ENCODE measurements at places on chromosomes 2 and 18.

- DNase-seq, result no peak
These were observed 28.5 kb downstream of the MBP start for GRCh38 chr18:77103991-77104531.

DNA sequence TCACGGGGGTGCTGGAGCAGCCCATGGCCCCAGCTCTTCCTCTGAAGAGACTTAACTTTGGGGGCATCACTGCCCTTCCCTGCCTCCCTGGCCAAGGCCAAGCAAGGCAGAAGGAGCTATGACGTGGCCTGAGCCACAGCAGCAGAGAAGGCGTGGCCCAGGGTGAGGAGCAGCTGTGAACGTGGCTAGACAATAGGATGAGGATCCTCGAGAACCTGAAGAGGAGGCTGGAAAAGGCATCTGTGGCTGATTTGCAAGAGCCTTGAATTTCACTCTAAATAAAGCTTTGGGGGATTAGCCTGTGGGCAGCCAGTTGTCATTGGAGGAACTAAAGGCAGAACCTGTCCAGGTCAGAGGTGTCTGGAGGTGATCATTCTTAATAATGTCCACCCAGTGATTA, 652.9 kb upstream of the ID2 start:
- no peak for DNase-seq

- DNase-seq, result no peak
These were observed 117.9 kb upstream of the NETO1 start for GRCh38 chr18:72985686-72986085.

DNA sequence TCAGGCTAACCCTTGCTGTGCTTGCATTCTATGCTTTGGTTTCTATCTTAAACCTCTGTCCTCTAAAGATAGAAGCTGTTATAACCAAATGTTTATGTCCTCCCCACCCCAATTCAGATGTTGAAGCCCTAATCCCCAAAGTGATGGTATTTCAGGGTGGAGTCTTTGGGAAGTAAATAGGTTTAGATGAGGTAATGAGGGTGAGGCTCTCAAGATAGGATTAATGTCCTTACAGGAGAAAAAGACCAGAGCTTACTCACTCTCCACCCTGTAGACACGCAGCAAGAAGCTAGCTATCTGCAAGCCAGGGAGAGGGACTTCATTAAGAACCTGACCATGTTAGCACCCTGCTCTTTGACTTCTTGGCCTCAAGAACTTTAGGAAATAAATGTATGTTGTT, 362.5 kb downstream of the ERBB4 start:
- no peak for DNase-seq

DNA sequence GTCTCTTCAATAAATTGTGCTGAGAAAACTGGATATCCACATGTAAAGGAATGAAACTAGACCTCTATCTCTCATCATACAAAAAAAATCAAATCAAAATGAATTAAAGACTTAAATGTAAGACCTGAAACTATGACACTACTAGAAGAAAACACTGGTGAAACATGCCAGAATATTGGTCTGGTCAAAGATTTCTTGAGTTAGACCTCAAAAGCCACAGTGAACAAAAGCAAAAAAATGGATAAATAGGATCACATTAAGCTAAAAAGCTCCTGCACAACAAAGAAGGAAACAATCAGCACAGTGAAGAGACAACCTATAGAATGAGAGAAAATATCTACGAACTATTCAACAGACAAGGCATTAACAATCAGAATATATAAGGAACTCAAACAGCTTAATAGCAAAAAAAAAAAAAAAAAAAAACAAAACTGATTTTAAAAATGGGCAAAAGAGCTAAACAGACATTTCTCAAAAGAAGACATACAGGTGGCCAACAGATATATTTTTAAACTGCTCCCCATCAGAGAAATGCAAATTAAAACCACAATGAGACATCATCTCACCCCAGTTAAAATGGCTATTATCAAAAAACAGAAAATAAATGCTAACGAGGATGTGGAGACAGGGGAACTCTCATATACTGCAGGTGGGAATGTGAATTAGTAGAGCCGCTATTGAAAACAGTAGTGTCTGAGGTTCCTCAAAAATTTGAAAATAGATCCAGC, 66.3 kb downstream of the NCKAP1 start:
- no peak for DNase-seq

- no peak for DNase-seq
These were observed 5.3 kb downstream of the LHCGR start for GRCh38 chr2:48750128-48750739.

DNA sequence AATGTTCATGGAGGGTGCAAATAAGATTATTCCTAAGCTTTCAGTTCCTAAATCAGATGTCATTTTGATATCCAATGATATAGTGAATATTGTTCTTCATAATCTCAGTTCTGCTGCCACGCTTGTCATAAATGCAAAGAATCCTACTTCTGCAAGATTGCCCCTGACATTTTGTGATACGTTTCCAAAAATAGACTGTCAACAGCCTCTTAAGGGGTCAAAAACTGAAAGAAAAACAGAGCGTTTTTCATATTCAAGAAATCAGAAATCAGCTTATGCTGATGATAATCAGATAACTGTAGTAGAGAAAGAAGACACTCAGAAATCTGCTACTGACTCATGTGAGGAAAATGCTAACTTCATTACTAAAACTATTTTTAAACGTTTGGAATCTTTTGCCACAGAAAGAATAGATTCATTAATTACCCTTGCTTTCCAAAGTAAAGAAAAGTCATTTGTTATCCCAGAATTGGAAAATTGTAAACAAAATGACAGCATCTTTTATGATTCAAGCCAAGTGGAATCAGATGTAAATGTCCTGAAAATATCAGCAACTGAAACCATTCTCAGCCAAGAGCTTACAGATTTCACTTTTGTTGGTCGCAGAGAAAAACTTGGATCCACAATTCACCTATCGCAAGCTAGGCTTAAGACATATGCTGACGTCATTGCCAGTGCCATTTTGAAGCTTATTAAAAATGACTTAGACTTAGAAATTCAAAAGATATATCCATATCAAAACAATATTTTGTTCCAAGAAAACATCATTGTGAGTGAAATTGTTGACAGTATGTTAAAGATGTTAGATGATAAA, 55.1 kb downstream of the FSIP2 start:
- no peak for DNase-seq

GRCh38 chr2:145303536-145303935, 783.6 kb upstream of the ZEB2 start:
- no peak for DNase-seq

DNA sequence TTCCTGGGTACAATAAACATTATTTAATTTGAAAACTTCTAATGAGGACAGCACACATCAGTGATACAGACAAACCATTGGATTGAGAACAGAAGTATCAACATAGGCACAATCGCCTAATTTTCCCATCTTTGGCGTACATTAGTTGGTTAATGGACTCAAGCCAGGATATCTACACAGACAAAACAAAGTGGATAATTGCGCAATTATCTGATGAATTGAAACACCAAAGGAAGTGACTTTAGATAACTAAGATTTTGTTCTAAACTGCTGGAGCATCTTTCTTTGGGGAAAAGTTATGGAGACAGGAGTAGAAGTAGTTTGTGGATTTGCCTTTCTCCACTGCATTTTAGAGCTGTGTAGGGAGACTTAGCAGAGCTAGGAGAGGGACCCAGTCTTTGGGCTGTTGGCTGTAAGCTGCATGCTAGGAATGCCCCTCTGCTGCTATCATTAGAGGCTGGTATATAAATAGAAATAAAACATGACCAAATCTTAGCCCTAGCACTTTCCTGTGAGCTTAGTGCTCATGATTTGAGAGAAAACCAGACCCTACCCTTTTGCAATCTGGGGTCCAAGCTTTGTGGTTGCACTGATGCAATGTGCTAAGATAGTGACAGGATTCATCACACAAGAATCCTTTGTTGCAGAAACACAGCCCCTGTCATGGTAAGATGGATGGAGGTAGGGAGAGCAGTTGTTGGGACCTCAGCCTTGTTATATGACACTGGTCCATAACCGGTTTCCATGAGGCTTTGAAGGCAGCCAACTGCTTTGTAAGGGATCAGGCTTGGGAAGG, 264.5 kb upstream of the PIK3C3 start:
- DNase-seq, result no peak

DNA sequence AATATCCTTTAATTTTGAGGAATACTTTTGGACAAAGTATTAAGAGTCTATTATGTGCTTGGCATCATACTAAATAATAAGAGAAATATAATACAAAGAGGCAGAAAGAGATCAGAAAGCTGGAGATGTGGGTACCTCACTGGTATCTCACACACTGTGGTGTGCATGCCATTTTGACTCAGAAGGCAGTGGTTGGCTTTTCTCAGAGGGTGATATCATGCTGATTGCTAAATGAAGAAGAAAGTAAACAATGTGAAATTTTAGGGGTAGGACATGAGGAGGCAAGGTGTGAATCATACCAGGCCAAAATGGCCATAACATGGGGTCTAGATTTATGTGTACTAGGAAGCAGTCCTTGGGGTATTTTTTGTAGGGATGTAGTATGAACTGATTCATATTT, 16.6 kb upstream of the SPOPL start:
- peak; percentile 11 for DNase-seq

DNA sequence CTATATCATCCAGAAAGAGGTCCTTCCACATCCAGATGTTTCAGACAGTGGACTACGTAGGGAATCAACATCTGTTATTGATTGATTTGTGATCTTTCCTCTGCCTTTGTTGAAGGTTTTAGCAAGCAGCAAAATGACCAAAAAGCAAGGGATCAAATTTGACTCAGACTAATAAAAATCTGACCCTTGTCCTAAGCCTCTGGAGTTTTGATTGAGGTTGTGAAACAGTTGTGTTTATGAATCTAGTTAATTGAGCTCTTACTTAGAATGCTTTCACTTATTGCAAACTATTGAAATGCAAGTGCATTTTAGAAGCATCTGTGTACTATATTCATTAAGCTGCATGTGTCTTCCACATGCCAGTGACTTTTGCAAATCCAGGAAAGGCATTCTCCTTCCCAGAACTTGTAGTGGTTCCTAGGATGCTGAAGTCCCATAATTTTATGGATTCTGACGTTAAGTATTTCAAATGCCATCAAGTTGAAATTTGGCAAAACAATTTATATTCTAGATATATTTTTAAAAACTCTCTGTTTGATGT, 116.0 kb downstream of the MTX2 start:
- no peak for DNase-seq

- DNase-seq, result no peak
These were observed 54.2 kb downstream of the AKAIN1 start for GRCh38 chr18:5142859-5143258.

DNA sequence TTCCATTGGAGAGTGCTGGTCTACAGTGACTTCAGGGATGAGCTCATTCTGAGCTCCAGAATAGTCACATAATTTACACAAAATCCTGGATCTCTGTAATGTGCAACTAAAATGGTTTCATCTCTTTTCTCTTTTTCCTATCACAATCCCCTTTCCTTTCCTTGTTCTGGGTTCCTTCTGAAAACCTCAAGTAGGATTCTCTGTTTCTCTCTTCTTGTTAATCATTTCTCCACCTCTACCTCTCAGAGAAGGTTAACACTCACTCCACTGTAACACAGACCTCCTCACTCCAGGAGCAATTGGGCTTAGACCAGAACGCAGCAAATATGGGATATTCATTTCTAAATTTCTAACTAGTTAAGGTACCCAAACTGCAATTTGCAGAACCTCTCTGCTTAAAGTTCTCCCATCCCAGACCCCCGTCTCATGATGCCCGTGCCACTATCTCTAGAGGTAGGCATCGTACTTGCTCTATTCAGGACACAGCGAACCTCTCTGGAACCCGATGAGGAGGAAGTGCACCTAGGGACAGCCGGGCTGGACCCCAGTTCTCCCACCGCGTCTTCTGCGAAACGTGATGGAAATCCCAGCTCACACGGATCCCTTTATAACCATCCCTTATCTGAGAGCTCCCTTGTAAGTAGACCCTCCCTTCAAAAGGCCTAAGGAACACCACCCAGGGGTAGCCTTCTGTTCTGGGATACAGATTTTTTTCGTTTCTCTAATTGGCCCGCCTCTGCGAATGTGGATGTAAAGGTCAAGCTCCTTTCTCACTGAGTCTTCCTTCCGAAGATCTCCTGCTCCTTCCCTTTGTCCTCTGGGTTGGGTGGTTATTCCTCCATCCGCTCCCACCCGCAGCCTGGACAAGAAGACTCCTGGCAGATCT, 1.3 kb downstream of the FOXI3 start:
- DNase-seq, result no peak

DNA sequence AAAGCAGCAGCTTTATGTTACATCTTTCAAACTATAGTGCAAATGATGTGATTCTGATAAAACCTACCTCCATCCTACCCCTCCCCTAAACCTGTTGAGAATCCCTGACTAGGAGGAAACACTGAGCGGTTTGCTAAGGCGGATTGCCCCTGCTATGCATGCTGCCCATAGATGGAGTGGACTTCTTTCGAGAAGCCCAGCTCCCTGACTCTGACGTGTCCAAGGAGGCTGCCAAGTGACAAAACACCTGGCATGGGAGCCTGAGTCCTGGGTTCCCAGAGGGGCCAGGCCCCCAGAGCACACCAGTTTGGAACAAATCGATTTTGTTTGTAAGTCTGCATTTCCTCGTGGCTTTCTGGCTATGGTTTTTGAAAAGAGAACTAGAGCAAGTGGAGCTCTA, 1.4 kb upstream of the UXS1 start:
- DNase-seq, result no peak

DNA sequence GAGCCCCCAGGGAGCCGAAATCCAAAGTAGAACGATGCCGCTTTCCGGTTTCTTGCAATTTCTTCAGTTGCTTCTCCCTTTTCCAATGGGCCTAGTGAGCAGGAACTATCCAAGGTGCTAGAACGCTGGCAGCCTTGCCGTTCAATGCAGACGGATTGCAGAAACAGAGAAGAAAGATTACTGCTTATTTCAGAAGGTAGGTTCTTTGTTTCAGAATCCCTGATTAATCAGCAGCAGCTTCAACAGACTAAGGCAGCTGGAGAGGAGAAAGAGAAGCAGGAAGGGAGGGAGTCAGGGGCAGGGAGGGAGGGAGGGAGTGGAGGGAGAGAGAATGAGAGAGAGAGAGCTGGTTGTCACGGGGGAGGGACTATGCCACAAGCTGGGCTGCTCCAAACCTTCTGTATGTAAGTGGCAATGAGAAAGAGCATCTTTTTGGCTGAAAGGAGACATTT, 576 bp downstream of the NYAP2 start:
- DNase-seq, result no peak

DNA sequence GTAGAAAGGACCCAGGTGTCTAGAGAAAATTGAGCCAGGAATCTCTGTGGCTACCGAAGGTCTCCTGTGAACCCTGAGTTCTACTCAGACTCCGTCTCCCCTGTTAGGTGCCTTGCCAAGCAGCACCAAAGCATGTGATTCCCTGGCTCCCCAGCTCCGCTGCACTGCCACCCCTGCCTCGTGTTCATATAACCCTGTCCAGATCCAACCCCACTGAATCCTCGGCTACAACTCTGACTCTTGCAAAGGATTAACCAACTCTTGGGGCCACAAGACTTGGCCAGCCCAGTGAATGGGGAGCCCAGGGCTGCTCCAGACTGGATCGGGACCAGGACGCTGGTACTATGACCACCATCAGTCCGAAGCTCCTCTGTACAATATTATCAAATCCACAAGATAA, 37.3 kb upstream of the ACAA2 start:
- no peak for DNase-seq

GRCh38 chr2:38269421-38269820, 107.7 kb downstream of the ATL2 start:
- peak; percentile 24 for DNase-seq

- no peak for DNase-seq
These were observed 18.6 kb upstream of the CELF4 start for GRCh38 chr18:37584217-37584616.

- no peak for DNase-seq
These were observed 347.9 kb downstream of the ADCYAP1 start for GRCh38 chr18:1252534-1252933.

Data from inflammatory macrophage treated with lipopolysaccharide for 4 hours (primary cell).